ENCODE measurements at places on chromosomes 7 and 10. TPM values are rescaled to one million over a fixed set of nuclear protein-coding genes. Genes with fewer than 3 reads are reported as not detected.

GRCh38 chr10:110056822-110057221 lies 49.0 kb downstream of the ADD3 start:
- H3K4me3 ChIP-seq: no peak overlapping the region
- H3K4me1 ChIP-seq: peaks cover 40% of the 10 kb centered on the region
- no peaks in the 10 kb centered on the region for H3K27me3 ChIP-seq
- H3K27ac ChIP-seq: no peak overlapping the region
- no peak for DNase-seq

- no peak overlapping the region for H3K4me3 ChIP-seq
- DNase-seq: peak; percentile 33
- H3K4me1 ChIP-seq: no peaks in the 10 kb centered on the region
- H3K27ac ChIP-seq: no peak overlapping the region
- no peaks in the 10 kb centered on the region for H3K27me3 ChIP-seq
Measured at GRCh38 chr7:91137153-91137787, 127.0 kb upstream of the FZD1 start.

GRCh38 chr10:105509517-105509916 lies 868.4 kb downstream of the SORCS3 start:
- H3K27me3 ChIP-seq: no peaks in the 10 kb centered on the region
- H3K36me3 ChIP-seq: no peaks in the 10 kb centered on the region
- no peak for DNase-seq
- H3K27ac ChIP-seq: no peak overlapping the region

Gene HOGA1
- polyA plus RNA-seq: 0.30 TPM

DNA sequence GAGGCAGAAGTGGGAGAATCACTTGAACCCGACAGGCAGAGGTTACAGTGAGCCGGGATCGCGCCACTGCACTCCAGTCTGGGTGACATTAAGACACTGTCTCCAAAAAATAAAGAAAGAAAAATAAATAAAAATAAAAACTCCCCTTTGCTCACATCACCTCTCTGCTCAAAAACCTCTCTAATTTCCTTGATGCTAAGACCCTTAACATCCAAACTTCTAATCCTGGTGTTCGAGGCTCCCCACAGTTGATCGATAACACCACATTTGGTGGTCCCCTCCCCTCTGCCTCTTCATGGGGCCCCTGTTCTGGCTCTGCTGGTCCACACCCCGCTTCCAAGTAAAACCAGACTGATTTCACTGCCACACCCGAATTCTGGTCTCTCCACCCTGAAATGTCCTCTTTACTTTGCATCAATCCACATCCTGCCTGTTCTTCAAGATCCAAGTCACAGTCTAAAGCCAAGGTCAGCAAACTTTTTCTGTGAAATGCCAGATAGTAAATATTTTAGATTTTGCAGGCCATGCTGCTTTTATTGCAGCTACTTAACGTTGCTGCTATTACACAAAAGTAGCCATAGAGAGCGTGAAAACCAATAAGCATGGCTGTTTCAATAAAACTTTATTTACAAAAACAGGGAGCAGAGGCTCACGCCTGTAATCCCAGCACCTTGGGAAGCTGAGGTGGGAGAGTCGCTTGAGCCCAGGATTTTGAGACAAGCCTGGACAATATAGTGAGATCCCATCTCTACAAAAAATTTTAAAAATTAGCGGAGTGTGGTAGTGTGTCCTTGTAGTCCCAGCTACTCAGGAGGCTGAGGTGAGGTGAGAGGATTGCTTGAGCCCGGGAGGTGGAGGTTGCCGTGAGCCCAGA lies 11.8 kb downstream of the MOSPD3 start:
- no peak overlapping the region for H3K27ac ChIP-seq
- no peak overlapping the region for H3K4me3 ChIP-seq
- peaks cover 1% of the 10 kb centered on the region for H3K36me3 ChIP-seq
- H3K27me3 ChIP-seq: no peaks in the 10 kb centered on the region
- no peaks in the 10 kb centered on the region for H3K4me1 ChIP-seq
- DNase-seq: no peak

Gene ACTR3C
- 8.1 TPM for polyA plus RNA-seq

All from lung (tissue), 17 donors.